ENCODE measurements at places on chromosomes 13 and 19.

DNA sequence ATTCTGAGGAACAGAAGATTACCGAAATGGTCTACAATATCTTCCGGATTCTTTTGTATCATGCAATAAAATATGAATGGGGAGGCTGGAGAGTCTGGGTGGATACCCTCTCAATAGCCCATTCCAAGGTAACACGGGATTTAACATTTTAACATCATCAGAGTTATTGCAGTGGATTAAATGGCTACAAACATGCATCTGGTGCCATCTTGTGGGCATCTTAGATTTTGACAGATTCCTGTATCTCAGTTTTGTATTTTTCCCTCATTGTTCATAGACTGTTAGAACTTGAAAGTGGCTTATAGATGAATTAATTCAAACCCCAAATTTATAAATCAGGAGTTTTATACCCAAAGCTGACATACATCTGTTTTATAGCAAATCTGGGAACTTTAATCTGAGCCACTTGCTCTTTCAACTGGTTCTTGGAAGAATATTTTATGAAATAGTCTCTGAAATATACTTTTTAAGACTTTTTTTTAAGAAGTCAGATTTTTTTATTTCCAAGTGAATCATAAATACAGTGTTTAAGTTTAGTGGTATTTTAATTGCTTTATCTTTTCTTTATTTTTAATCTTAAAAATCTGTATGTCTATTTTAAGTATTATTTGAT lies 215.2 kb downstream of the NBEA start:
- DNase-seq = no peak

DNA sequence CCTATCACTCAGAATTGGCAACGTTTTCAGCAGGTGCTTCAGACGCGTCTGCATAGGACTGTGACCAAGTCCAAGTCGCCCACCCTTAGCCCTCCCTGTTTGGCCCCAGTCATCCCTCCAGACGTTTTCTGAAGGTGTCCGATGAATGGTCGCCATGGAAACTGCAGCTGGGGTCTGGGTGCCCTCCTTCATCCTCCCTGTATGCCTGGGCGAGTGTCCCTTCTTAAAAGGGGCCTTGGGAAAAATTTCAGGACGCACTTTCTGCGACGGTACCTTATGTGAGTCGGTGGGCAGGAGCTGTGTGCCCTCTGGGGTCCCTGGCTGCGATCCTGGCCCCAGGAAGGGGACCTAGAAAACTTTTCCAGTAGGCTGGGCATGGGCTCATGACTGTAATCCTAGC lies 25.1 kb downstream of the MAN2B1 start:
- no peak for DNase-seq

GRCh38 chr19:58181902-58182576 lies 822 bp upstream of the ZNF274 start:
- DNase-seq = no peak

DNA sequence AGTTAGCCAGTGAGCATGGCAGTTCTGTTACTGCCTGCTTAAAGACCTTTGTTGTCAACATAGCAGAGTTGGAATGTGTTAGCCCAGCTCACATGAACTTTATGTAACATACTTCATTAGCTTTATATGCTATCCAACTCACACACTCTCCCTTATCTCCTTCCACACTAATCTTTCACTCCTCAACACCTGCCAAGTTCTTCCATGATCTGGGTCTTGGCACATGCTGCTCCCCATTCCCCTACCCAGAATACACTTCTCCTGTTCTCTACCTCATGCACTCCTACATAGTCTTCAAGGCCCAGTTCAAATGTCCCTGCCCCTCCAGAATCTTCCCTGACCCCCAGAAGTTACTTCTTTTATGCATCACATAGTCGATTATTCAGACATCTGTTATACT lies 179.3 kb downstream of the KATNAL1 start:
- no peak for DNase-seq

DNA sequence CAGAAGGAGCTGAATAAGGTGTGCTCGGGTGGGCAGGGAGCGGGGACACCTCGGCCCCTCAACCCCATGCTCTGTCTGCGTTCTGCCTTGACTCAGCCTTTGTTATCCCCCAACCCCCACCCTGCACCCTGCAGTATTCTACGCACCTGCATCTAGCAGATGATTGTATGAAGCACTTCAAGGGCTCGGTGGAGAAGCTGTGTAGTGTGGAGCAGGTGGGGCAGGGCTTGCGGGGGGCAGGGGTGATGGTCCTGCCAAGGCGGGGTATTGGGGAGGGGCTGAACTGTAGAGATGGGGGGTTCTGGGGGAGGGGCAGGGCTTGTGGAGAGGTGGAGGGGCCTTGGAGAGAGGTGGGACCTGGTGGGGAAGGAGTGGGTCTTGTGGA lies 6.1 kb downstream of the STXBP2 start:
- DNase-seq = no peak

- no peak for DNase-seq
Measured at GRCh38 chr13:110520431-110521295, 40.9 kb downstream of the RAB20 start.

DNA sequence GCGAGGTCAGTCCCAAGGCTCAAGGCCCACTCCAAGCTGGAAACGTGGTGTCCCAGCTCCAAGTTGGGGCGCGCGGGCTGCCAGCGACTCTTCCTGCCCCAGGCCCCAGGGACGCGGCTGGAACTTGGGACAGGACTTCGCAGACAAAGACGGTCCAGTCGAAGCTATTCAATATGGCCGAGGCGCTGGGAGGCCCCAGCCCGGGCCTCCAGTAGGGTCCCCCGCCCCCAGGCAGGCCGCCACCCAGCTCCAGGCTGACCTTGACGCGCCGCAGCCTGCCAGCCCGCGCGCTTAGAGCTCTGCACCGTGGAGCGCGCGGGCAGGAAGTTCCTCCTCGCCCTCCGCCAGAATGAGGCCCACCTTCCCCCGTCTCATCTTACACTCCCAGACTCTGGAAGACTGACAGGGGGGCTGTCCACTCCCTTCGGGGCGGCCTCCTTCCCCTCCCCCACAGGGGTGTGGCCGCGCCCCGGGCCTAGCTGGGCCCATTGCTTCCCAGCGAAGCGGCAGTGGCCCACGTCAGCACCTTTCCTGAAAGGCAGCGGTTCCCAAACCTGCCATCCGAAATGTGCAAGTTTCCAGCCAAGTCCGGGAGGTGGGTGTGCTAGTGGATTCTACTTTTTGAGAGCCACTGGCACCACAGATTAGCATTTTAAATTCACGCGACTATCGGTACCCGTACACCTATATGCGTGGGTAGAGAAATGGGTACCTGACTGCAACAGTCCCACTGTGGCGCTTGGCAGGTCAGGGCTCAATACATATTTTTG lies at the start of gene CCDC8:
Gene CCDC8 (minus strand): TSS at position 303 of the 770 bp plus-strand sequence. CDS start 754 bp downstream, outside the sequence.
- no peak for DNase-seq

- DNase-seq = no peak
Measured at GRCh38 chr13:74153316-74153715, 19.1 kb upstream of the KLF12 start.

DNA sequence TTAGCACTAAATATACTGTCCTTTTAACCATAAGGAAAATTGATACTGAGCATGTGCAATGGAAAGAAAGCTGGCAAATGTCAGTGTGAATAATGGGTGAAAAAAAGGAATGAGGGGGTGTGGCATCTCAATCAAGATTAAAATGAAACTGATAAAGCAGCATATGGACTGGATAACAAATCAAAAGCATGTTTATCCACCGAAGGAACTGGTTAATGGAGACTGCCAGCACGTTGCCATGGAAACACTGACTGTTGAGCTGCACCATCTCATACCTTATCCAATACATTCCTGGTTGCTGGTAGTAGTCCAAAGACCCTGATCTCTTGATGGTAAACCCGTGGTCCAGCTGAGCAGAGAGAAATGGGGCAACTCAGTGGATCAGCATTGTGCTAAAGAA lies 311.4 kb upstream of the MAB21L1 start:
- no peak for DNase-seq

GRCh38 chr13:89097994-89098393 lies 1426.8 kb downstream of the SLITRK5 start:
- DNase-seq = no peak

DNA sequence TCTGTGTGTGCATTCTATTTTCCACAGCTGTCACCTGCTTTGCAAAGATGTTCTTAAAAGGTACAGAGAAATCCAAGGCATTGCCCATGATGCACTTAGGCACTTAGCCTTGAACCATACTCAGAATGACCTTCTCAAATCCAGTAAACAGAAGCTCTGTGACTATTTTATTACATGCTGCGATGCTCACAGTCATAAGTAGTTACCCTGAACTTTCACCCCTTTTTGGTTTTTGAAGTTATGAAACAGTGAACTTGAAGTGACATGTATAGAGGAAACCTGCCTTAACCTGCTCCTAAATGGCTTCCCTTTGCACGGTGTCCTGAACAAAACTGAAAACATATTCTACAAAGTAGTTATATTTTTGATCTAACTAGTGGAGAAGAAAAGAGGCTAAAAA lies 100.4 kb downstream of the SLC10A2 start:
- no peak for DNase-seq

GRCh38 chr13:102993348-102993747 lies 72.9 kb downstream of the SLC10A2 start:
- DNase-seq = no peak

GRCh38 chr19:20969898-20970297 lies 46.8 kb downstream of the ZNF85 start:
- no peak for DNase-seq

GRCh38 chr13:97749174-97749573 lies 204.3 kb upstream of the IPO5 start:
- DNase-seq = no peak

DNA sequence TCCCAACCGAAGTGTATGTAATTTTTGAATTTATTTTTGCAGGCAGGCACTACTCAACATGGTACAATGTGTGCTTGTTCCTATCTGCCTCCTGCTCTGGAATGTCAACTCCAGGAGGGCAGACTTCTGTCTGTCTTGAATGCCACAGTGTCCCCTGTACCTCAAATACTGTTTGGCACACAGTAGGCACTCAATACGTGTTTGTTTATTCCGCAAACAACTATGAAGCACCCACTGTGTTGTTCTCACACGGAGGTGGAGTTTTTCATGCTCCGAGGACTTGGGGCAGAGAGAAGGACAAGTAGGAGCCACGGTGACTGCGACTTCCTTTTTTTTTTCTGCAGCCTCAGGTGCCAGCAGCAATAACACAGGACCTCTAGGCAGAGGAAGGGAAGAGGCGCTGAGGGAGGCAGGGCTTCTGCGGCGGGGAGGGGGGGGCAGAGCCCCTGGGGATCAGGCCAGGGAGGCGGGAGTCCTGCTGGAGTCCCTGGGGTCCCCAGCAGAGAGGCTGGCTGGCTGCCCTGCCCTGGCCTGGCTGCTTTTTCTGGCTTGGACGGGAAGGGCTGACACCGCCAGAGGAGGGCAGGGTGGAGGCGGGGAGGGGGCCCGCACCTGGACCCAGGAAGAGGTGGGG lies 29.3 kb upstream of the TNFAIP8L1 start:
- no peak for DNase-seq

GRCh38 chr19:7238051-7238450 lies 56.2 kb downstream of the INSR start:
- DNase-seq = no peak

DNA sequence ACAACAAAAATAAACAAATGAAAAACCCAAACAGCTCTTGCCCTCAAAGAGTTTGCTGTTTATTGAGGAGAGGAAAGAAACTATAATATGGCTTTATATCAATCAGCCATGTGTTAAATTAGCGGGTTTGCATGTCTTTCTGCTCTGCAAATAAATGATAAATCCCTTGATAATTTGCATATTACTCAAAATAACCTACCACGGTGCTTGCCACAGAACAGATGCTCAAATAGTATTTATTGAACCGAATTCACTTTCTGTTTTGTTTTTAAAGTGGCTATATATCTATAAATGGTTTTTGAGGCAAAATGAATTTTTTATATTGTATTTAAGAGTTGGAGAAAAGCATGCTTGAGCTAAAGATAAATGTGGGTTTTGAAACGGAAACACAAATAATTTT lies 428.1 kb downstream of the ITGBL1 start:
- no peak for DNase-seq

DNA sequence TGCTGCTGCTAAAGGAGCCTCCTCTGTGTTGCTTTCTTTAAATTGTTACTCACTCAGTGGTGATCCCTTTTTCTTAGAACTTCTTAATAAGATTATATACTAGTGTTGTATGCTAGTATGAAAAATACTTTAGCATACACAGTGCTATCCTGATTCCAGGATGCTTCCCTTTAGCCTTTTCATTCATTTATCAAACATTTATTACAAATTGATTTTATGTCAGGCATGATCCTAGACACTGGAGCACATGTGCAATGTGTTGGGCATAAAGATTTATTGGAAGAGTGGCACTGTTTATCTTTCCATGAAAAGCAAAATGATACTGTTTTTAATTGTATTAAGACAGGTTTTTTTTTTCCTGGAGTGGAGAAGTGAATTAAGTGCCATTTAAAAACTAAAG lies 249.6 kb downstream of the GPC5 start:
- no peak for DNase-seq

DNA sequence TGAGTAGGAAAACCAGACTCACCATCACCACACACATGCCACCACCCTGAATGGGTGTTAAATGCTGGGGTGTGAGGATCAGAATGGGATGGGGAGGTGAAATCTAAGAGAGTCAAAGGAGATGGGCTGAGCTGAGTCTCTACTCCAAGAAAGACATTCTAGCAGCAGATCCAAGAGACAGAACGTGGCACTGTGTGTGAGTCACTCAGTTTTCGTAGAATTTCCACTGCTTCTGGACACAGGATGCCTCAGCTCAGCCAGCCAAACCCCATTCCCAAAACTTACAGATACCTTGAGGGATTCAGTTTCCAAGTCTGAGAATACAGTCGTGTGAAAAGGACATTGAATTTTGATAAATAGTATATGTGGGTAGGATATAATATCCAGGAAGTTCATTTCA lies 7.3 kb upstream of the CYP2A7 start:
- no peak for DNase-seq

GRCh38 chr13:33933810-33934209 lies 115.9 kb downstream of the RFC3 start:
- DNase-seq = no peak

DNA sequence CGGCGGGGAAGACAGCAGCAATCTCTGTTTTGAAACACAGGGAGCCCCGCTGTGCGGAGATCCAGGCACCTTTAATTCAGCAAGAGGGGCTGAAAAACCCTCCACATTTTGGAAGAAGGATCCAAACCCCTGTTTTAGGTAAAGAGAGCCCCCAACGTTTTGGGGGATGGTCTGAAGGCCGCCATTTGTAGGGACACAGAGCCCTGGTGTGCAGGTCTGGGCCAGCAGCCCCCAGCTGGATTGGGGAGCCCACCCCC lies 3.5 kb upstream of the HOOK2 start:
- DNase-seq = no peak

GRCh38 chr13:51223560-51224270 lies 1.5 kb downstream of the FAM124A start:
- no peak for DNase-seq

- no peak for DNase-seq
Measured at GRCh38 chr19:48644839-48645619, 958 bp downstream of the CA11 start.

DNA sequence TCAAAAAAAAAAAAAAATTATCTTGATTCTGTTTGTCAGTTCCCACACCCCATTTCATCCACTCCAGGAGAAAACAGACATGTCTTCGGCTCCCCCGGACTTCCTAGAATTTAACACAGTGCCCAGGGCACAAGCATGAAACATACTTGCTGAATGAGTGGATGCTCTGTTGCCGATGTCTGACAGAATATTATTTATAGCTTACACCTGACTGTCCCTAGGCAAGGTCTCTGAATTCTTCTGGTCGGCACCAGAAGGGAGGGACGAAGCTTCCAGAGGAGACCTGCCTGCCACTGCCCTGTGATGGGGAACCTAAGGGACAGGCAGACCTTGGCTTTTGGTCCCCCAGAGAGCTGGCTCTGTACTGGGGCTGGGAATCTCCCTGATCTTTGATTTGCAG lies 43.9 kb upstream of the PEG3 start:
- DNase-seq = no peak

- DNase-seq = no peak
Measured at GRCh38 chr19:40974633-40975037, 16.4 kb upstream of the CYP2B6 start.
